Amniotic stem cell (primary cell): ENCODE measurements at places on chromosomes 6 and 20.

- no peak for DNase-seq
Observed at GRCh38 chr6:137676888-137677287, 182.7 kb upstream of the OLIG3 start.

DNA sequence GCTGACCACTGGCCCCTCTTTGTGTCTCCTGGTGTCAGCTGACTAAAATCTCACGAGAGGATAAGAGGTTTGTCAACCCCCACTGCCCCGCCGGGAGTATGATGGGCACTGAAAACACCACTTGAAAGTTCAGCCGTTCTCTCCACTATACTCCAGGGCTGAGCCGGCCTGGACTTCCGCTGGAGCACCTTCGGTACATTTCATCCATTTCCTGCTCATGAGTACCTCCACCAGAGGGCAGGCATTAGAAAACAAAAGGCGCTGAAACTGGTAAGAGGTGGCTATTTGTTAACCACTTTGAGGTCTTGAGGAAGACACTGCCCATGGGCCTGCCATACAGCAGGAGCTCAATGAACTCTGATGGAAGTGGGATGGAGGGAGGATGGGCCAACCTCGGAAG lies 17.9 kb upstream of the ANKRD60 start:
- no peak for DNase-seq

DNA sequence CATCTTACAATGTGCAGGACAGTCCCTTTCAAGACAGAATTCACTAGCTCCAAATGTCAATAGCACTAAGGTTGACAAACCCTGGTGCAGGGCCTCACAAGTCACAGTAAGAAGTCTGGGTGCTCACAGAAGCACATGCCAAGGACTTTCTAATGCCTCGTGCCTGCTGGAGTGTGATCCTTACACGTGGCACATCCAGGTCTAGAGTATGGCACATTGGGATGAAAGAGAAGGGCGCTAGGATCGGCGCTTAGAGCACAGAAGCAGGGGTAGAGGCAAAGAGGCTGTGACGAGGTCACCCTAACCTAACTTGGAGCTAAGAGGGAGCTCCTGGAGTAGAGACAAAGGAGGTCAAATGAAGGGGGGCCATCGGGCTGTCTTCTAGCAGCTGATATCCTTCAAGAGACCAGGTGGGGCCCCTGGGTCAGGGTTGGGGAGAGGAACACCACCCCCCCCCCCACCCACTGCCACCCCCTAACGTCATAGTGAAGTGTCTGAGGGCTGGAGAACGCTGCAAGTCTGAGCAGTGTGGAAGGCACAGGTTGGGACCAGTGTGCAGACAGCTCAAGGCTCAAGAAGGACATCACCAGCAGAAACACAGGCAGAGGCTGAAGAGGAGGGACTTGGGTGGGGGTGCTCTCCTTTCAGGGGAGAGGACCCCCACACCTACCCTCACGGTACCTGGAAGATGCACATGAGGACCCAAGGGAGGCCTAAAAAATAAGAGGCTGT lies 97.8 kb upstream of the MRPS10 start:
- no peak for DNase-seq

DNA sequence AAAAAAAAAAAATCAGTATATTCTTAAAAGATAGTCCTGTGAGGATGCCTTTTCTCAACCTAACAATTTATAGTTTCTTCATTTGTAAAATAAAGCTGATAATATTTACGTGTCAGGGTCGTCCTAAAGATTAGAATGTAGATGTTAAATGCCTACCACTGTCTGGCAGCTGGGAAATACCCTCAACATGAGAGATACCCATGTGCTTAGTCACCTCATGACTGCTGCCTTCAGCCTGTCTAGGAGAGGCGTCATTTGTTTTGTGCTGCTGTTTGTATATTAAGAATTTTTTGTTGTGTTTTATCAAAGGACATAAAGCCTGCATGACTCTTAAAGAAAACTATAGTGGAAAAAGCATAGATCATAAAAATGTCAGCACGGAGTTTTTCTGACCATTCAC lies 9.5 kb downstream of the FAM120B start:
- no peak for DNase-seq

DNA sequence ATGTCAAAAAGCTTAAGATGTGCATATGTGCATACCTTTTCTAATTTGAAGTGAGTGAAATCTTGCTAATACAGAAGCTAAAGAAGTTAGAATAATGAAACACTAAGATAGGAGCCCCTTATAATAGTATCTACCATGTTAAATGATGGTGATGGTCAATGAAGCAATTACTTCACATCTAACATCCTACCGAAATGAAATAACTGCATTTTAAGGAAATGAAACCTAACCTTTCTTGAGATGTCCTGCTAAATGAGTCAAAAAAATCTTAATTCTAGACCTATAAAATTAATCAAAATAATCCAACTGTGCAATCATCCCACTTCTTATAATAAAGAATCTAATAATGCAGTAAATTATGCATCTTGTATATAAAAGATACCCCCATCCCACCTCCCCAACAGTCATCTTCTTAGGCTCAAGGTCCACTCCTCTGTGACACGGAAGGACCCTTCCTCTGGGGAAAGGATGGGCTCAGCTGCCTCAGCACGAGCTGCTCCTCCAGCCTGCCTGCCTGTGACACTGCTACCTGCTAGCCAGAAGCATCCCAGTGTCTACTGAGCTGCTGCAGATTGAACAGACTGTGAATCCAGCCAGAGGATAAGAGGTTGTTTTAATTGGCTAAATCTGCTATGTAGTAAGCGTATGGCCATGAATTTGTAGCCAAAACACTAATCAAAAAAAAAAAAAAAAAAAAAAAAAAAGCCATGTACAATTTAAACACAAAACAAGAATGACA lies 129.6 kb upstream of the BEND3 start:
- DNase-seq, result no peak

GRCh38 chr6:25685251-25685650 lies 33.2 kb downstream of the SCGN start:
- DNase-seq, result no peak

DNA sequence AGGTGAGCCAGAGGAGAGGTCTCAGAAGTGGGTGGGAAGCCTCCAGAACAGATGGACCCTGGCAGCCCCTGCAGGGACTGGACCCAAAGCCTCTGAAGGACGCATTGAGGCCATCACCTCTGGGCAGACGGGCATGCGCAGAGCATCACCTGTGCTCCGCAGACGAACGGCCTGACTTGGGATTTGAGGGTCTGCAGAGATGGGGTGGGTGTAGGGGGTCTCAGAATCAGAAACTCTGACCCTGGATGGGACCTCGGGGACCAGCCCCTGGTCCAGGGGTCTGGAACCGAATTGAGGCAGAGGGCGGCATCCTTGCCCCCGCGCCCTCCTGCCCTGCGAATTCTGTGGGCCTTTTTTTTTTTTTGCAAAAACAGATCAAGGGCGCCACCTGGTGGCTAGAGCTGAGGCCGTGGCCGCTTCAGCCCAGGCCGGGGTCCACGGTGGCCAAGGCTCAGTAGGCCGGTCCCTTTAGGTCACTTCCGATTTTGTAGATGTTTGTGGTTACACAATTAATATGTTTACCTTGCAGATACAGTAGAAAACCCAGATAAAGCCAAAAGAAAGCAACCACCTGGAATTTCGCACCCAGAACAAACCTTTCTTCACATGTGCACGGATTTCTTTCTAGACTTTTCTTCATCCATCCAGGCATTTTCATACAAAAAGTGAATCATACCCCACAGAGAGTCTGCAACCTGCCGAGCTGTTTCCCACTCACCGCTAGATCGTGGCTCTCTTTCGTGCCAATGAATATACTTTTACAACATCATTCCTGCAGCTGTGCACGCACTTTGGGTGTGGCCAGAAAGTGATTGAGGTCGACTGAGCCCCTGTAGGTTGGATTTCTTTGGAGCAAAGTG lies 25.9 kb downstream of the ZBP1 start:
- no peak for DNase-seq

- DNase-seq, result no peak
Observed at GRCh38 chr6:139253656-139254055, 38.1 kb downstream of the TXLNB start.

DNA sequence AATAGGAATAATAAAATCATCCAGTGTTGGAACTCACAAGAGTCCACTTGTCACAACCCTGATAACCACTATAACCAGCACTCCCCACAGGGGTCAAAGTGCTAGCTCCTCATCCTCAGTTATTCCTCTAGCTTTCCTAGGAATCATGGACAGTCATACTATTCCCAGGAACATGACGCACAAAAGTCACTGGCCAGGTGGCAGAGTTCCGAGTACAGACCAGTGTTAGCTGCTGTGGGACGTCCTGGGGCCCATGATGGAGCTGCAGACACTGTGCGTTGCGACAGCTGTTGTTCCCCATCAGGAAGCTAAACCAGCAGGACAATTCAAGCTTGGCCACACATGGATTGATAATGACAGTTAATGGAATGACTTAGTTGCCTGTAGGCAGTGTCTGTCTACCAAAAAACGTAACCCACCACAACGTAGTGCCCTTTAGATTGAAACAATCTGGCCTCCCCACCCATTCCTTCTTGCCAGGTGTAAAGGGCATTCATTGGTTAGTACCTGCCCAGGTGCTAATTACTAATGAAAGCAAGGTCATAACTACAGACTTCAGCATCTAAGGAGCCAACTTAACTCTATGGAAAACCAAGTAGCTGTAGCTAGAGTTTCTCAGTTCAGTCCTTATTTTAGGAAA lies 17.4 kb downstream of the EZR start:
- no peak for DNase-seq

DNA sequence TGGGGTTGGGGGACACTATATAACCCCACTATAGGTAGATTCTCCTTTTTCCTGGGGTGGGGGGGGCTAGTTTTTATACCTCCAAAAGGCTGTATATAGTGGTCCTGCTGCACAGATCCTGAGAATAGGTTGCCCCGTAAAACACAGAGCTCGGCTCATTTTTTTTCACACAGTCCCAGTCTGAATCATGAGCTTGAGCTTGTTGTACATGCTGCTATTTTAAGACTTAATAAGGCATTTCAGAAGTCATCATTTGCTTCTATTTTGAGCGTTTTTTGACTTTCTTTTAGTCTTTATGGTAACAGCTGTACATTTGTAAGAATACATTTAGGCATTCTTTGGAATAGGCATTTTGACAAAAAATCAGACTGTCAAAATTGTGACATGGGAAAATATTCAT lies 30.5 kb downstream of the SLC9A8 start:
- DNase-seq, result no peak

- no peak for DNase-seq
Observed at GRCh38 chr6:20665290-20665689, 131.0 kb downstream of the CDKAL1 start.

DNA sequence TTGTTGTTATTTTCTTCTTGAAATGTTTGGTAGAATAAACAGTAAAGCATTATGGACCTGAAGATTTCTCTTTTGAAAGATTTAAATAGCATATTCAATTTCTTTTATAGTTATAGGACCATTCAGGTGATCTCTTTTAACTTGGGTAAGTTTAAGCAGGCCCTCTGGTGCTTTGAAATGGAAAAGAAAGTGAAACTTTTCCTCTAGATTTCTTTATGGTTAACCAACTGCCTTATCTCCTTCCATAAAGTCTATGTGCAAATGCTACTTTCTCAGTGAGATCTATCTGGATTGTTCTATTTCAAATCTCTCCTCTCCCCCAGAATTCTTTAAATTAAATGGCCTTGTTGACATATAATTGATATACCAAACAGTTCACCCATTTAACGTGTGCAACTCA lies 54.0 kb downstream of the PHACTR2 start:
- no peak for DNase-seq

DNA sequence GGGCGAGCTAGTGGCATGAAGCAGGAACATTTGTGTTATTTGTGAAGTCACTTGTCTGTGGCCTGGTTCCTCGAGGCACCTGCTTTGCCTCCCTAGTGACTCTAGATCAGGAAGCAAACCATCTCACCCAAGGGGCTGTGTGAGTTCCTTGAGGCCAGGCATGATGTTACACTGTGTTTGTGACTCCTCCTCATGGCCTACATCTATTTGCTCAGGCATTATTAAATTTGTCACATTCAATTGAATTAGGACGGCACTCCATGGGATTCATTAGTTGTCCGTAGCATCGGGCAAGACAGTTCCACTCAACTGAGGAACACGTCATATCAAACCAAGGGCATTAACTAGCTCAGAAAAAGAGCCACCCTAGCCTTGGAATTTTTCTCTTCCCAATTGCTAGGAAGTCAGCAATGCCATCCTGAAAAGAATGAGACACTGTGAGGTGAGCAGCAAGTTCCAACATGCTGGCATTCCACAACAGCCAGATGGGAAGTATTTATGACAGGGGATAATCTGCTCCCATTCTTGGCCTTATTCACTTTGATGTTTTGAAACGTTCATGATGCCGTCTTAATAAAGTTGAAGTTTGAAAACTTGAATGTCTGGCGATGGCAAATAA lies 17.2 kb downstream of the TMEM200A start:
- no peak for DNase-seq

DNA sequence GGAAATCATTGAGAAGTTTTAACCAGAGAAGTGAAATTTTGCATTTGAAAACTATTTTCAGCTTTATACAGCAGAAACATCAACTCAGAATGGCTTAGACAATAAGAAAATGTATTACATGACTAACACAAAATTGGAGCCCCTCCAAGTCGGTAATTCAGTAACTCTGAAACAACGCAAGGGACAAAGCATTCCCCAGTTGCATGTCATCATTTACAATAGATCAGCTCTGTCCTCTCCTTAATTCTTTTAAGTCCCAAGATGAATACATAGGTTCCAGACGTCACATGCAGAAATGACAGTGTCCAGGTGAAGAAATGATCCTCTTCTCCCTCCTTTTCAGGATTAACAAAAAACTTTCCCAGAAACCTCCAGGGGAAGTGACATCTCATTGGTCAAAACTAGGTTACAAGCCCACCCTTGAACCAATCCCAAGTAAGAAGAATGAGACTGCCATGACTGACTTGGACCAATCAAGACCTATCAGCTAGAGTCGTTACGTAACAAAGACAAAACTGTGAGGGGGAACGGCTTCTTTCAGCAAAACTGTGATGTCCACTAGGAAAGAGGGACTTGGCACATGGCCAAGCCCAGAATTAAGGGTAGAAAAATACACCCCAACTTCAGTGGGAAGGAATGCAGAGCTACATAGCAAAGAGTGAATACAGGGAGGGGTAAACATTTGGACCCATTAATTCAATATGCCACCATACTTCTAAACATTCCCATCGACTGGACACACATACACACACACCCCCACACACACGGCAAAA lies 149.8 kb upstream of the PRND start:
- no peak for DNase-seq

GRCh38 chr20:64115171-64115911 lies 8.0 kb upstream of the NPBWR2 start:
- no peak for DNase-seq

DNA sequence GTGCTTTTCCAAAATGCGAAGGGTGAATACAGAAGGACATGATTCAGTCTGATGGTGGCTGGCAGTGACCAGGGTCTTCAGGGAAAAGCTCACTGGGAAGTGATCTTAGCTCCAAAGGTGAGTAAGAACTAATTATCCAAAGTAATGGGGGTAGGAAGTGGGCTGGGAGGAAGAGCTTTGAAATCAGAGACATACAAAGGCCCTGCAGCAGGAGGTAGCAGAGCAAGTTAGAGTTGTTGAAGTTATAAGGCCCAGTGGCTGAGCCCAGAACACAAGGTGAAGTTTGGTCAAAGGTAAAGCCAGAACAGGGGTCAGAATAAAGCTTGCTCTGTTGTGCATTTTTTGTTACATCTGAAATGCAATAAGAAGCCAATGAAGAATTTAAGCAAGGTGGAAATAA lies 81.2 kb downstream of the PLCB1 start:
- DNase-seq, result no peak
